ENCODE measurements at places on chromosomes 12 and 14. TPM values are rescaled to one million over a fixed set of nuclear protein-coding genes. Genes with fewer than 3 reads are reported as not detected.

Gene GZMH
- 3.1 TPM for polyA plus RNA-seq

Gene TCL1A
- polyA plus RNA-seq = 9.5 TPM

Gene TSHR
- polyA plus RNA-seq = 10.3 TPM

Gene RD3L
- not detected for polyA plus RNA-seq

Gene DBX2
- not detected for polyA plus RNA-seq

Gene RIC8B
- polyA plus RNA-seq = 5.8 TPM

Gene PLD4
- 1.5 TPM for polyA plus RNA-seq
